ENCODE measurements at places on chromosomes 13 and 19.

- DNase-seq, result no peak
Measured at GRCh38 chr19:2885736-2886135, 15.0 kb upstream of the ZNF57 start.

GRCh38 chr13:44352202-44352601, 21.4 kb upstream of the SERP2 start:
- no peak for DNase-seq

GRCh38 chr13:109172136-109172535, 542.7 kb downstream of the MYO16 start:
- no peak for DNase-seq

DNA sequence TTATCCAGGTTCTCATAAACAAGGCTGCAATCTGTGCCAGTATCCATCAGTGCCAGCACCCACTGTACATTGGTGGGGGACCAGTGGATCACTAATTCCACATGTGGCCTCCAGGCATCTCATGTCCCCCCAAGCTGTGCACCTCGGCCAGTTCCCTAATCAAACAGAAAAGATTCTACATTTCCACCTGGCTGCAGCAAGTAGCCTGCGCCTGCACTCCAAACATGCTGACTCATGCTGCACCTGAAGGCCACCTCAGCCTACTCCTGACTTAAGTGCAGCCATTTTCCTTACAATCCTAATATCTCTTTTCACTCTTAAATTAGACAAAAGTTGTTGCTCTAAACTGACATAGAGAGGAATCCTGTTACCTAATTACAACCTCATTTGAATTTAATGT, 729.4 kb upstream of the MIR17HG start:
- DNase-seq, result no peak

- no peak for DNase-seq
Measured at GRCh38 chr13:94329277-94329676, 150.2 kb downstream of the DCT start.

DNA sequence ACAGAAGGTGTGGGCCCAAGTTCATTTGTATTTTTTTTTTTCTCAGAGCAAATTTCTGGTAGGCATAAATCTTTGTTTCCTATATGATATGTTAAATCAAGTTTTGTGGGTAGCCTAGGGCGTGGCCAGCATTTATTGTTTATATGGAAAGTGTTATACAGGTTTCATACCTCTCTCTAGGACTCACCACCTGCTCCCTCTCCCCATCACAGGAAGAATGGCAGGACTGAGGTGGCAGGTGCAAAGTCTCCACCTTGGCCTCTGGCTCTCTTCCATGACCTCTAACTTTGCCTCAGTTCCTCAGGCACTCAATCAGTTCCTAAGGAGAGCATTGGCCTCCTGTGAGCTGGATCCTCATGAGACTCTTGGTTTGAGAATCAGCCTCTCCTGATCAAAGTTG, 172.3 kb upstream of the TSC22D1 start:
- DNase-seq, result no peak

- no peak for DNase-seq
Measured at GRCh38 chr13:61144301-61144700, 271.3 kb downstream of the PCDH20 start.

GRCh38 chr19:13095393-13095784, 7.3 kb downstream of the LYL1 start:
- DNase-seq, result no peak

DNA sequence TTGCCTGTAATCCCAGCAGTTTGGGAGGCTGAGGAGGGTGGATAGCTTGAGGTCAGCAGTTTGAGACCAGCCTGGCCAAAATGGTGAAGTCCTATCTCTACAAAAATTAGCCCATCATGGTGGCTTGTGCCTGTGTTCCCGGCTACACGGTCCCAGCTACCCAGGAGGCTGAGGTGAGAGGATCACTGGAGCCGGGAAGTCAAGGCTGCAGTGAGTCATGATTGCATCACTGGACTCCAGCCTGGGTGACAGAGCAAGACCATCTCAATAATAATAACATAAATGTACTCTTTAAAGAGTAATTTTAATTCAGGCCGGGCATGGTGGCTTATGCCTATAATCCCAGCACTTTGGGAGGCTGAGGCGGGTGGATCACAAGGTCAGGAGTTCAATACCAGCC, 38.7 kb downstream of the SKA3 start:
- DNase-seq, result no peak

GRCh38 chr13:46541210-46541609, 11.8 kb upstream of the LRCH1 start:
- DNase-seq, result no peak

DNA sequence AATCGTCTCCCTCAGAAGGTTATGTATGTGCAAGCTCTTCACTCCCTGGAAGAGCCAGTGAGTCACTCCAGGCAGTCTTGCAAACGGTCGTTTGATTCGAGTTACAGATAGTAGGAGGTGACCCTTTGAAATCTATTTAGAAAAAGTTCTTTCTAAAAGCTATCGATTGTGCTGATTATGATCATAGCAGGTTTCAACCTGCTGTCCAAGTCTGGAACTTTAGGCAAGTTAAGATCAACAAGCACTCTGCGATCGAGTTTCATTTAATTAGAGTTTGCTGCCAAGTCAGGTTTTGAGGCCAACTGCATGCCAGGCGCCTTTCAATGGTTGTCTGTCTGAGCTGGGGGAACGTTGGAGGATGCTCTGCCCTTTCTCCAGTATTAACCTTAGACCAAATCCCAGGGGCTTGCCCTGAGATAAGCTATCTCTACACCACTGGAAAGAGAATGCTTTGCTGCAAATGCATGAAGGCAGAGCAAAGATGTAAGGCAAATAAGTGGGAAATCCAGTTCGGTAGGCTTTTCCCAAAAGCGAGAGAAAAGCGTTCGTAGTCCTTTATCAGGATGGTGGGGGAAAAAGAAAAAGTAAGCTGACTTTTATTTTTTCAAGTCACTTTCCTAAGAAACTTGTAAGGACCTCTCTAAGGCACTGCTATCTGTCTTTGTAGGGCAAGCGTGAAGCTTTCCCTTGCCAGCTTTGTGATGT, 287.5 kb downstream of the ATP8A2 start:
- no peak for DNase-seq

DNA sequence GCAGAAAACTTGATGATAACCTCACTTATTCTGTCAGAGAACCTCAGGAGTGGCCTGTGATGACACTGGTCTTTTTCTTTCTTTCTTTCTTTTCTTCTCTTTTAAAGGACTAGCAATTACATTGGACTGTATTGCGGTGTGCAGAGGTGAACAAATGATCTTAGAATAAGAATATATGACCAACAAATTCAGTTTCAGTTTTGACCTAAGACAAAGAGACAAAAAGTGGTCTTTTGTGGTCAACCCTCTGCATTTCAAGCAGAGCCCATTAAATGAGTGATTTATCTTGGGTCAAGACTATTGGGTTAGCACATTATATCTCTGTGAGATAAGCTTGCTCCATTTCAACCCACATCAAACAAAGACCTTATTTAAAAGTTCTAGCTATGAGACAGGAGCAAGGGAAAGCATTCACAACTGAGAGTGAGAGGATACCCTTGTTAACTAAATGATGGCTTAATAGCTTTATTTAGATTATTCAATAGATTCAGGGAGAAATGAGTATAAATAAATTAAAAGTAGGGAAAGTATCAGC, 644.4 kb downstream of the PCDH9 start:
- DNase-seq, result no peak

DNA sequence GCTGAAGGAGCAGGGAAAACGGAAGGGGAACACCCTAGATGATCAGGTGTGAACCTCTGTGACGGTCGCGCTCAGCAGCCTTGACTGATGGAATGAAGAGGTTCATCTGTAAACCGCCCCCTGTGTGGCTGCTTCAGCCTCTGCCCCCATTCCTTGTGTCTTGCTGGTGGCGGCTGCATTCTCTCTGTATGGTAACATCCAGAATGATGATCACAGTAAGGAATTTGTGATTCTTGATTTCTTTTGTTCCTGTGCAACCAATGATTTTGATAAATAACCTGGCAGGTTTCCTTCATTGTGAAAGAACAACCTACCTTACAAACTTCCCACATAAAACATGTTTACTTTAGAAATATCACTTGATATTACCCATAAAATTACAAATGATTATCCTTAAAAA, 118.7 kb upstream of the MCF2L start:
- no peak for DNase-seq

DNA sequence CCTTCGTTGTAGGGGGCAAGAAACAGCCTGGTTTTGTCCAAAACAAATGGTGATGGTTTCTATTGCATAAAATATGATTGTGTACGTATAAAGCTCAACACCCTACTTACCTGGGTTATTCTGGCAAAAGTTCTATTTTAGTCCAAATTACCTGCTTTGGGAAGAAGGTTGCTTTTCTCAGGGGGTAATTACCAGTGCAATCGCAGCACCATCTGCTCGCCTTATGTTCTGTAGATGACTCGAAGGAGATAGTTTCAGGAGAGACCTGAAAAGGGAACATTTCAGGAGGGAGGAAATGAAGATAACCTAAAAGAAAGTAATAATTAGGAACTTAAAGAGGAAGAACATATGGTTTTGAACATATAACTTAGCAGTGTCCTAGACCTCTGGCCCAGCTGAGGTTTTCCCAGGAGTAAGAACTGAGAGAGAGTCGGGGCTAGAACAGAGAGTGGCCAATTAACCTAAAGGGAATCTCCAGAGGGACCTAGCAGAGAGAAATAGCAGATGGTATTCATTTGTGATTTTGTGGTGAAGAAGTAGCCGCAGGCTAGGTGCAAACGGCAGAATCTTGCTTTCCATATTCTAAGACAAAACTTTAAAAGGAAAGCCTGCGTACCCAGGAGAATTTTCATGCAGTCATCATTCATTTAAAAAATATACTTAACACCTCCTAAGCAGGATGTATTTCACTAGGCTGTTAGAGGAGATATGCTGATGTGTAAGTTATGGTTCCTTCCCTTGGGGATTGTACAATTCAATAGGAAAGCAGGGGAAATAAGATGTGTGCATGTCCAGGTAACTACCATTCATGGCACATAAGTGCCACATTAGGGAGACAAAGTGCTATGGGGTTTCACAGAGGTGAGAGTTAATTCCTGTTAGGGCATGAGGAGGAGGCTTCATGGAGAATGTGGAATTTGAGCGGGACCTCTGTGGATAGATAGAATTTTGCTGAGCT, 113.0 kb upstream of the SLC10A2 start:
- no peak for DNase-seq

DNA sequence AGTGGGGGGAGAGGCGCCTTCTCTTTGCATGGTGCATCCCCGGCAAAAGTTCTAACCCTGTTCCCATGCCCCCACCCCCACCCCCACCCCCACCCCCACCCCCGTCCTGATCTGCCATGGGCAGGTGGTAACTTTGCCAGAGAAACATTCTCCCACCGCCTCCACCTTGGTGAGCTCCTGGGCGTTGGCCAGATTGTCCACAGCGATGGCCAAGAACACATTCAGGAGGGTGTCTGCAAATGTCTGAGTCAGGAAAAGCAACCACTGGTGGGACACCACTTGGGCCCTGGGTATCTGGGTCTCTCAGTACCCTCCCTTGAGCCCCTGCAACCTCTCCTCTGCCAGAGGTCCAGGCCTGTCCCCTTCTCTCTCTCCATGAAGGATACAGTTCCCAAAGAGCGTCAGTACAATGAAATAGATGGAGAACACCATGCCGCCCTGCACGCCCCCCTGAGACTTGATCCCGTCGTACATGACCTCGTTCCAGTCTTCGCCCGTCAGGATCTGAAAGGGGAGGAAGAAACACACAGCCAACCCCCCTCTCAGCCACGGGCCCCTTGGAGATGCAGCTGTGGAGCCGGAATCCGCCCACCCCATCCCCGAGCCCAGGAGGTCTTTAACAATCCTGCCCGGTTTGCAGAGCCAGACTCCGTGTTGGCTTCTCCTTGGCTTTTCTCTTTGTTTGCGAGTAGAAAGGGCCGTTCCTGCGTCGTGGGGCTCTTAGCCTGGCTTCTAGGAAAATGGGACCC, 153.3 kb downstream of the IER2 start:
- no peak for DNase-seq

DNA sequence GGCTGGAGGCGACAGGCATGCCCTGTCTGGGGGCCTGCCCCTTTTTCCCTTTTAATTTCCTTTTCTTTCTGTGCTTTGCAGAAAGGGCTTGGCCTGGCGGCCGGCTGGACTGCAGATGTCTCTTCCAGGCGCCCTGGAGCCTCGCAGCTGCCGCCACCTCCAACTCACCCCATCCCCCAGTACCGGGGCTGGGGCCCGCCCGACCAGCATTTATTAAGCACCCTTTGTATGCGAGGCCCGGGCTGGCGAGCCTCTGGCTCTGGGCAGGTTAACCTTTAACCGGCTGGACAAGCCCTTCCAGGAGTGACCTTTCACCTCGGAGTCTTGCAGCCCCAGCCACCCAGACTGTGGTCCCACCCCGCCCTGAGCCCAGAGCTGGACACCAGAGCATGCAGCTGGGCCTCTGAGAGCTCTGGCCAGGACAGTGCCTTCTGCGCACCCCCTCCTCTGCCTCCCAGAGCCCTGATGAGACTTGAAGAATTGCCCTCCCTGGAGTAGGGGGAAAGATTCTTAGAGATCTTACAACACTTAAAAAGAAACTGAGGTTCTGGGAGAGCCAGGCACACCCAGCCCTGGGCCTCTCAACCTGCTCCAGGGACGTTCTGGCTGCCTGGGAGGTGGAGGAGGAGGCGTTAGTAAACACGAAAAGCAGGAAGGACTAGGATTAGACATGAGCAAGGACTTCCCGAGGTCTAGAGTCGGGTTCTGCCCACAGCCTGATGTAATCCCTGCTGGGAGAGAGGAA, 1.1 kb upstream of the NR2F6 start:
- peak; percentile 87 for DNase-seq

DNA sequence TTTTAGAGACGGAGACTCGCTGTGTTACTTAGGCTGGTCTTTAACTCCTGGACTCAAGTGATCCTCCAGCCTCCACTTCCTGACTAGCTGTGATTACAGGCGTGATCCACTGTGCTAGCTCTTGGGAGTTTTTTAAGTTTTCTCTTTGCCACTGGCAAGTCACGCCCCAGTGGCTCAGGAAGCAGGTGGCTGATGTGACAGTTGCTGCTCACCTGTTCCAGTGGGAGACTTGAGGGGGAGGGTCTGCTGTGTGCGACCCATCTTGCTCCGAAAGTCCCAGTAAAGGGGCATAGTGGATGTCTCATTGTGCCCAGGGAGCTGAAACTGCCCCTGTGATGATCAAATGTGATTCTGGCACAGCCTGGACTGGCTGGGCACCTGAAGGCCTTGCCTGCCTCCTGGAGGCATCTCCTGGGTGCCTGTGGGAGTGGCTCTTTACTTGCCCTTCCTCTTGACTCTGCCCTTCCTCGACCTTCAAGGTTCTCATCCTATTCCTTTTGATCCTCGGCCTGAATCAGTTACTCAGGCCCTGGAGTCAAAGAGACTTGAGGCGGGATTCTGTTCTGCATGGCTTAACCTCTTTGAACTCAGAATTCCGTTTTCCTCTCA, 7.8 kb downstream of the SMARCA4 start:
- no peak for DNase-seq

DNA sequence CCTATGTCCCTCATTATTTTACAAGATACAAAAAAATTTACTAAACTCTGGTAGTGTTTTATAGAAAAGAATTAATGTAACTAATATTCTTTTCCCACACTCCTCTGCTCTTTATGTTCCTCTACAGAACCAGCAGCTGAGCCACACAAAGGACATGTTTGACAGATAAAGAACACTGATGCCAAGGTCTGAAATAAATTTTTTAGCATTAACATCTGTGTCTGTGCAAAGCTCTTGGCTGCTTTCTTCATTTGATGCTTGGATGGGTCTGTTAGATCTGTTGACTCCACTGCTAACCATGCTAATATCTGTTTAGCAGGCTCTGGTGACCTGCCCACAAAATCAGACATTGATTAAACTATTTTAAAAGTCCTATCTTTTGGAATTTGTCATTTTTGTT, 2363.8 kb downstream of the PCDH9 start:
- no peak for DNase-seq
